BE2C (cell line): ENCODE measurements at places on chromosomes 2 and 18.

DNA sequence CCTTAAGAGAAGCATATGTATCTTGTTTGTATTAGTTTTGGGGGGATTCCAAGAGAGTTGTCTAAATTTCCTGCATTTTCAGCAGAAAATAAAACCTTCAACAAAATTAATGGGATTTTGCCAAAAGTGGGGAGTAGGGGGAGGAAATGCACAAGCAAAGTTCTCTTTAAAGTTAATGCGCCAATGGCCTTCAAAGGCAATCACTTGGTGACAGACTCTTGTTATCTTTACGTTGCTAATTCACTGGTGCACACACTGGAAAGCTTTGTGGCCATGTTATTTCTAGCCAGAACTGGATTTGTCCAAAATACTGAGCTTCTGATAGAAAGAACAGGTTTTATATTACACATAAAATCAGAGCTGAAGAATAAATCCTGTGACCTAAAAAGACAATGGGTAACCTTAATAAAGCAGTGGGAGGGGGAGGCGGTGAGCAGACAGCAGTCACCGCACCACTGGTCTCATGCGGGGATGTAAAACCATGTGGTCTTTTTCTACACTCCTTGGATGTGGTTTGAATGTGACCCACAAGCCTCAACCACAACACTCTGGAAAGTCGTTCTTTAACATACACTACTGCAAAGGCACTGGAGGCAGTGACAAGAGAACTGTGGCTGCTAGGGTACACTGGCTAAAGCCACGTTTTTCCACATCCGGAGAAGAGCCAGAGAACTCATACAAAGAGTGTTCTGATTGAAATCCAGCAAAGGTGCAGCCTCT lies 176.9 kb upstream of the SMAD7 start:
- no peak for DNase-seq

DNA sequence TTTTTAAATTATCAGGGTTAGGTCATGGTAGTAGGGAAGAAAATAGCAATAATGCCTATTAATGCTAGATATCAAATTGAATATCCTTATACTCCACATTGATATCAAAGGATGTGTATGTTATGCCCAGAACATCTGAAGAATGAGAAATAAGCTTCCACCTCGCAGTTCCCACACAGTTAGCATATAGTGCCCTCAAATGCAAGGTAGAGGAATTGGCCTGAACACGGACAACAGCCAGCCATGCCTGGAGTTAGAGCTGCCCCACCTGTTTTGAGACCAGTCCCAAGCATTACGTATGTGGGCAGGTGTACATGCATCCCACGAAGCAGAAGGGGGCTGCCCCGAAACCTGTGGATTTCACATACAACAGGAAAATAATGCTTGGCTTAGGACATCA lies 79.6 kb downstream of the SUMO1 start:
- no peak for DNase-seq

DNA sequence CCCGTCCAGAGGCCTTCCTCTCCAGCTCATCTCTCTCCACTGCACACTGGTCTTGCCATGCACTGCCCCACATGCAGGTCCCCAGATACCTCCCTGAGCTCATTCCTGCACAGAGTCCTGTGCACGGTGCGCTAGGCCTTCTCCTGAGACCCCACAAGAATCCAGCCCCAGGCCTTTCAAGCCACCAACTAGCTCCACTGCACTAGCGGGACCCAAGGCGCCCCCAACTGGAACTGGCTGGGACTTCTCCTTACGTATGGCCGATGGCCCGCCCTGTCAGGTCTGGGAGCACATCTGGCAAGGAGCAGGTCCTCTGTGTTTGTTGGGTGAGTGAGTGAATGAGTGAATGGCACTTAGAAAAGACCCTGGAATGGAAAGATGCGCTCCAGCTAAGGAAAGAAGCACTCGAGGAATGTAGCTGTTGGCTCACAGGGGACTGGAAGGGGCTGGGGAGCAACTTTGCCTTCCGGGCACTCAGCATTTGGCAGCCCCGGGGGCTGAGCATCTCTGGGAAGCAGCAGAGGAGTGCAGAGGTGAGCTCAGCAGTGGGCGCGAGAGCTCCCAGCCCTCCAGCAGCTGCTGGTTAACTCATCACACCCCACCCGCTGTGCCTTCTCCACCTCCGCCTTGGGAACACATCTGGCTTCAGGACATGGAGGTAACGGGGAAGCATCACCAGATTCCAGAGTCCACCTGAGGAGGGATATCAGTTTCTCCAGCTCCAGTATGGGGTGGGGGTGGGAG lies 223.1 kb downstream of the GLI2 start:
- DNase-seq, result peak; percentile 41

GRCh38 chr2:239330836-239331235 lies 70.0 kb downstream of the HDAC4 start:
- no peak for DNase-seq

DNA sequence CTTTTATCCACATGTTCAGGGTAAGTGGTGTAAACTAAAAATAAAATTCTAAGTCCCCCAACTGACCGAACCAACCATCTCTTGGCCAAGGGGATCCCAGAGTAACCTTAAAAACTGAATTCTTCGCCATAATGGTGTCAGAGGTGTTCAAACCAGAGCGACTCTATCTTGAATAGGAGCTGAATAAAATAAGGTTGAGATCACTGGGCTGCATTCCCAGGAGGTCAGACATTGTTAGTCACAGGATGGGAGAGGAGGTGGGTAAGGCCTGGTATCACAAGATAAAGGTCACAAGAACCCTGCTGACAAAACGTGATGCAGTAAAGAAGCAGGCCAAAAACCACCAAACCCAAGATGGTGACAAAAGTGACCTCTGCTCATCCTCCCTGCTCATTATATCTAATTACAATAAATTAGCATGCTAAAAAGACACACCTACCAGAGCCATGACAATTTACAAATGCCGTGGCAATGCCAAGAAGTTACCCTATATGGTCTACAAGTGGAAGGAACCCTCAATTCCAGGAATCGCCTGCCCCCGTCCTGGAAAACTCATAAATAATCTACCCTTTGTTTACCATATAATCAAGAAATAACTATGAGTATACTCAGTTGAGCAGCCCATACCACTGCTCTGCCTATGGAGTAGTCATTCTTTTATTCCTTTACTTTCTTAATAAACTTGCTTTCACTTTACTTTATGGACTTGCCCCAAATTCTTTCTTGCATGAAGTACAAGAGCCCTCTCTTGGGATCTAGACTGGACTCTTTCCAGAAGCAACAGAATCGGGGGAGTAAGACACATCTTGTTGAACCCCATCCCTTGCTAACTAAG lies 302.4 kb downstream of the STK39 start:
- DNase-seq, result no peak

GRCh38 chr18:596288-596881 lies 403 bp upstream of the CLUL1 start:
- no peak for DNase-seq

GRCh38 chr18:56036741-56037140 lies 448.7 kb upstream of the TCF4 start:
- DNase-seq, result no peak

DNA sequence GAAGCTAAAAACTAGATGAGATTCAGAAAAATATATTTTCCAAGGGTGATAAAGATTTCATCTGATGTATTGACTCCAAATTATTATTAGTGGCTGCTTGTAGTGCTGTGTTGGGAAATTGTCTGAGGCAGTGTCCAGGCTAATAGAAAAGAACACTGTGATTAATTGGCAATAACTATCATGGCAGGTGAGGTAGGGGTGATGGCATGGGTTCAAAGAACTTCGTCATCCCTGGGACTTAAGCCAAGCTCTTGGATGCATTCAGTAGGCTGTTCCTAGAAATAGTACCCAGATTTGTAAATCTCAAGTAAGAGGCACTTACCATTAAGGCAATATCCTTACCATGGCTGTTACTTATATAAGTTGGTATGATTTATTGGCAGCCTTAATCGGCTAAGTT lies 13.2 kb upstream of the RAPGEF4 start:
- DNase-seq, result no peak

DNA sequence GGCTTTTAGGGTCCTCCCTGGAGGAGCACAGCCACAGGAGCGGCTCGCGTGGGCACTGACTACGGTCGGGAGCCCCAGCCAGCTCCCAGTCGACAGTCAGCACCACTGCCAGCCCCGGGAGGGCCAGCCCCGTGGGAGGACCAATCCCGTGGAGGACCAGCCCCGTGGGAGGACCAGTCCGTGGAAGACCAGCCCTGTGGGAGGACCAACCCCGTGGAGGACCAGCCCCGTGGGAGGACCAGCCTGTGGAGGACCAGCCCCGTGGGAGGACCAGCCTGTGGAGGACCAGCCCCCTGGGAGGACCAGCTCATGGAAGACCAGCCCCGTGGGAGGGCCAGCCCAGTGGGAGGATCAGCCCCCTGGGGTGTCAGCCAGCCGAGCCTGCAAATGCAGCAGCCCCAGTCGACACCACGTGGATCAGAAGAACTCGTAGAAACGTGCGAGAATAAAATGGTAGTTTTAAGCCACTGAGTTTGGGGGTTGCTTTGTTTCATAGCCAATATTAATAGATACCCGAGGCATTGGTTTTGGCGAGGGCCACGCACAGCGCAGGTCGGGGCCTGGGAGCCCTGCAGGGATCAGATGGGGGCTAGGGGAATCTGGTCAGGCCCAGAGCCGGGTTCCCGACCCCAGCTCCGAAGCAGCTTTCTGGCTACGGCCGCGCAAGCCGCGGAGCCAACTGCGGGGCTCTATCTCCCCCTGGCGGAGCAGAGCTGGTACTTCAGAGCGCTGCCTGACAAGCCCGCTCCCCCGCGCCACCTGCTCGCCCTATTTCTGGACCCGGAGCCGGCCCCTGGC lies 73.0 kb downstream of the TEX51 start:
- DNase-seq, result peak; percentile 64

DNA sequence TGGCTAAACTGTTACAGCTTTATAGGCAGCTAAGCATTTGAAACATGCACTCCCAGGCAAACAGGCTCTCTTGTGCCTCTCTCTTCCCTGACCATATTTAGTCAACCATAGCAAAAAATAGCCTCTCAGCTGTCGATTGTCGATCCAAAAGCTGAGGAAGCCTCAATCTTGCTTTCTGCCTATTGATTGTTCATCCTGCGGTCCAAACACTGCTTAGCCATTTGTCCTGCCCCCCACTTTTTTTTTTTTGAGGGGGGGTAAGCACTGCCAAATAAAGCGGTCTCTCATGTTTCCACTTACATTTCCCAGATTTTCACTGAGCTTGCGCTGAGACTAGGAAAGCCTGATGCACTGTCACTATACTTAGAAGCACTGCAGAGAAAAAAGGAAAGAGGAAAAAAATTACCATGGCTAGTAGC lies 90.8 kb downstream of the MIB1 start:
- DNase-seq, result no peak

DNA sequence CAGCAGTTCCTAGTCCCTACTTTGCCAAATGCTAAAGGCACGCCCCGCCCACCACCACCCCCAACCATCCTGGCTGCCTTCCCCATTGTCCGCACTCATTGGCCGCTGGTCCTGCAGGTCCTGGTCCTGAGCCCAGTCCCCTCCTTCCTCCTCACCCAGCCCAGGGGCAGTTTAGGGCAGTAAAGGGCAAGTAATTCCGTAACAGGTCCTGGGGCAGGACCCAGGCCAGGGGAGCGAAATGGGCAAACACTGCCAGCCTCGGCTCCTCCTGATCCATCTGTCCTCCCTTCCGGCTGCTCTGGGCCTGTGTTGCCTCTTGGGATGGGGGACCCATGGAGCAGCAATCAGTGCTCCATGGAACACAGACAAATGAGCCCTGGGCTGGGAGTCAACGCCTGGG lies 6.1 kb downstream of the ADCY3 start:
- DNase-seq, result no peak

DNA sequence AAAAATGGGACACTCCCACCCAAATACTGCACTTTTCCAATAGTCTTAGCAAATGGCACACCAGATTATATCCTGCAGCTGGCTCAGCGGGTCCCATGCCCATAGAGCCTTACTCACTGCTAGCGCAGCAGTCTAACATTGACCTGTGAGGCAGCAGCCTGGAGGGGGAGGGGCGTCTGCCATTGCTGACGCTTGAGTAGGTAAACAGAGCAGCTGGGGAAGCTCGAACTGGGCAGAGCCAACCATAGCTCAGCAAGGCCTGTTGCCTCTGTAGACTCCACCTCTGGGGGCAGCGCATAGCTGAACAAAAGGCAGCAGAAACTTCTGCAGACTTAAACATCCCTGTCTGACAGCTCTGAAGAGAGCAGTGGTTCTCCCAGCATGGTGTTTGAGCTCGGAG lies 110.4 kb downstream of the CTIF start:
- no peak for DNase-seq
